ENCODE measurements at places on chromosomes 13 and 19.

DNA sequence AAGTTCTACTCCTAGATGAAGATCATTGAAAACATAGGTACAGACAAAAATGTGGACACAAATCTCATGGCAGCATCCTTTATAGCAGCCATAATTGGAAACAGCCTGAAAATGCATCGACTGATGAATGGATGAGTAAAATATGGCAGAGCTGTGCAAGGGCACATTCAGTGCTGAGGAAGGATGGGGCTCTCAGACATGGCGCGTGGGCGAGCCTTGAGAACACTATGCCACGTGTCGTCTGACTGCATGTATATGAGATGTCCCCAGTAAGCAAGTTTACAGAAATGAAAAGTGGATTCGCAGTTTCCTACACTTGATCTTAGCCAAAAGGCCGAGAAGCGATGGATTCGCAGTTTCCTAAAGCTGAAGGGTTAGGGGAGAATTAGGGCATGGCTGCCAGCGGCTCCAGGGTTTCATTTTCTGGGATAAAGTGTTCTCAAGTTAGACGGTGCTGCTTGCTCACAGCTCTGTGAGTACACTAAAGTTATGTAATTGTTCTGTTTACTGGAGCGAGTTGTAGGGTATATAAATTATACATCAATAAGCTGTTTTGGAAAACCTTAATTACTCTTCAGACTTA lies 78.0 kb downstream of the RAB20 start:
- DNase-seq, result no peak

- DNase-seq, result peak; percentile 54
These were observed 9.5 kb downstream of the ADAMTSL5 start for GRCh38 chr19:1503089-1503924.

DNA sequence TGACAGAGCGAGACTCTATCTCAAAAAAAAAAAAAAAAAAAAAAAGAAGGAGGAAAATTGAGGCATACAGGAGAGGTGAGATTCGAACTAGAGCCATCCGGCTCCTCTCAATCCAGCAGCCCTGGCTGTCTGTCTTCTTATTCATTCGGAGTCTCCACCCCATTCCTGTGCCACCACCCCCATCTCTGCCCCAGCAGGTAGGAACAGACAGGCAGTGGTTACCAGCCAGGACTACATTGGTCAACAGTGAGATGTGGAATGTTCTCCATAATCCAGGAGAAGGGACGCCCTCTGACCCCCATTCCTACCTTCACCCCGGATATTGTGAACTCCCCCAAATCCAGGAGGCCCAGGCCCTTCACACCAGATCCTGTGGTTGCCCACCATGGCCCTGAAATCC lies 6.6 kb upstream of the S1PR2 start:
- DNase-seq, result no peak

GRCh38 chr19:3192228-3192635 lies 6.5 kb downstream of the NCLN start:
- DNase-seq, result no peak

GRCh38 chr13:79986890-79987289 lies 354.0 kb downstream of the SPRY2 start:
- DNase-seq, result no peak

- DNase-seq, result no peak
These were observed 39.1 kb downstream of the F2RL3 start for GRCh38 chr19:16927883-16928282.

- DNase-seq, result no peak
These were observed 4.8 kb downstream of the CIB3 start for GRCh38 chr19:16168465-16169081.

DNA sequence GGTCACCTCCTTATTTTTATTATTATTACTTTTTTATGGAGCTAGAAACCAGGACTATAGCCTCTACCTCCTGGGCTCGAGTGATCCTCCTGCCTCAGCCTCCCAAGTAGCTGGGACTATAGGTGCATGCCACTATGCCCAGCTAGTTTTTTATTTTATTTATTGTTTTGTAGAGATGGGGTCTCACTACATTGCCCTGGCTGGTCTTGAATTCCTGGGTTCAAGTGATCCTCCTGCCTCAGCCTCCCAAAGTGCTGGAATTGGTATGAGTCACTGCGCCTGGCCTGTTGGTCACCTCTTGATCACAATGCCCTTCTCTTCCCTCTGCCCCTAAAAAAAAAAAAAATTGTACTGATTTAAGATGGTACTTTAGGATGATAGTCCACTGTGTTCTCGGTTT lies 20.4 kb downstream of the MRPS12 start:
- DNase-seq, result no peak

DNA sequence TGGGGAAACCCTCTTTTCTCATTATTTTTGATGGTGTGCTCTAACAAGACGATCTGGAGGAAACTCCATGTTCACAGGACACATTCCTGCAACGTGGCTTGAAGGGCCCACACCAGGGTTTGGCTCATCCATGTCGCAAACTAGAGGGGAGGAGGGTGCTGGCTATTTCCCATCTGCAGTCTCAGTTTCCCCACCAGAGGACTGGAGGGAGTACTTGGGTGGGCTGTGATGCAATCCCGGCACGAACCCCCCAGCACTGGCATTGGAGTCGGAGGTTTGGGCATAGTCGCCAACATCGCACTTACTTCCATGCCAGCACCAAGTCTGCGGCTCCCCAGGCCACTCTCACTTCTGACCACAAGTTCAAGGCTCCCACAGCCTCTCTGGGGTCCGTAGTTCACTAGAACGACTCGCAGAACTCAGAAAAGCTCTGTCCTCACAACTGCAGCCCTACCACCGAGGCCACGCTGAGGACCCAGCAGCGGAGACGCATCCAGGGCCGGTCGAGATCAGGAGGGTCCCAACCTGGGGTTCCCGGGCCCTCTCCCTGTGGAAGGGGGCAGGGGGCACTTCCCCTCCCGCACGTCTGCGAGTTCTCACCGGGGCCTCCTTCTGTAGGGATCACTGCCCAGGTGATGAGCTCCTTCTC lies 165.6 kb upstream of the SOX1 start:
- DNase-seq, result no peak

GRCh38 chr19:43584484-43584883 lies 8.9 kb downstream of the PINLYP start:
- no peak for DNase-seq

DNA sequence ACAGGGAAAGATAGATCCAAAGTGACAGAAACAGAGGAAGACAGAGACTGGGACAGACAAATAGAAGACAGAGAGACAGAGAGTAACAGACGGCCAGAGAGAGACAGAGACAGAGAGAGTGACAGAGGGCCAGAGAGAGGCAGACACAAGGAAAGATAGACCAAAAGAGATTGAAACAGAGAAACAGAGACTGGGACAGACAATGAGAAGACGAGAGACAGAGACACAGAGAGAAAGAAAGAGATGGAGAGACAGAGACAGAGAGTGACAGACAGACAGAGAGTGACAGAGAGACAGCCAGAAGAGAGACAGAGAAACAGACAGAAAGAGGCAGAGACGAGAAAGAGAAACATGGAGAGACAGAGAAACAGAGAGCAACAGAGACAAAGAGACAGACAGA lies 127.3 kb downstream of the UQCRFS1 start:
- DNase-seq, result no peak

- DNase-seq, result no peak
These were observed 6.6 kb downstream of the SHKBP1 start for GRCh38 chr19:40583283-40583682.

DNA sequence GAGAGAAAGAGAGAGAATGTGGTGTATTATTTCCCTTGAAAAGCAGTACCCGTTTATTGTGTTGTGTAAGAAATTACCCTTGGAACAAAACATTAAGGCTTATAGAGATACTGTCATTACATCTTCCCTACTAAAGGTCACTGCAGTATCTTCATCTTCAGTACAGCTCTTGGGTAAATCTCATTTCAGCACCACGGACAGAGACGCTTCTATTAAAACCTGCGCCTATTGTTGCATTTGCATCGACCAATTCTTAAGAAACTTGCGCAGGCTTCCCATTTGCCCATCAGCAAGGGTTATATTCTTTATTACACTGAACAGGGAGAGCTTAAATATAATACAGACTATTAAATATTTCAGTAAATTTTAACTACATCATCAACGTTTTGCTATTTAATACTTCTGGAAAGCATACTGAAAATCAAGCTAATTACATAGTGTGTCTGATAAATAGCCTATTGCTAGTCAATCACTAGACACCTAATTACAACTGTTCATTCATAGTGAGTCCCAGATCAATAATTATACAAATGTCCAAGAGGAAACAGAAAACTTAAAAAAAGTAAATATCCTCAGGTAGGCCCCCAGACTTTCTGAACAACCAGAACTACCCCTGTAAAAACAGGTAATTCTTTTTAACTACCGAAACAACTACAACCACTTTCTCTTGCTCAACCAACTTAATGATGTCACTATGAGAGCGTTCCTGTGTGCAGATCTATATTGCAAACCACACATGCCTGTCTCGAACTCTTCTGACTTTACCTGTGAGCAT lies 350.6 kb downstream of the LIG4 start:
- DNase-seq, result no peak

DNA sequence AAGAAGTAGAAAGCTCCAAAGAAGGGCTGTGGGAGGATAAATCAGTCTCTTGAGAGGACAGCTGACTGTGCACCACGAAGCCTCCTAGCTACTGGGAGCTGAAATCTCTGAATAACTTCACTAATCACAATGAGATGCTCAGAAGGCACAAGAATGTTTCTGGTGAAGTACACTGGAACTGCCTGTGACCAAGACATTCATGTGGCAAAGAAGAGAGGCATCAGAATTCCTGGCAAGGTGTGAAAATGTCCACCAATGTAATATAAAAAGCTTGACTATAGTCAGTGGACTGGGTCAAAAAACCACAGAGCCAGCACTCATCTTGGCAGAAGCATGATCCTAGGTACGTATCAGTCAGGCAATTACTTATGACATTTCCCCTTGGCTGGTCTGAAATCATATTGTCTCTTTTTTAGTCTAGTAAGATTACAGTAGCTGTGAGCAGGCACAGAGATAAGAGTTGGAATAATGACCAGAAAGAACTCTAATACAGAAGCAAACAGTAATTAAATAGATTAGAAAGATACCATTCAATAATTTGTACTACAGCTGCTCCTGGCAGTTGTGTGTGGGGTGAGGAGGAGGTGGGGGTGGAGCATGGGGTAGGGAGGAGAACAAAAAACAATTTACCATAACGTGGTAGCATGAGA lies 434.7 kb downstream of the DIAPH3 start:
- no peak for DNase-seq

DNA sequence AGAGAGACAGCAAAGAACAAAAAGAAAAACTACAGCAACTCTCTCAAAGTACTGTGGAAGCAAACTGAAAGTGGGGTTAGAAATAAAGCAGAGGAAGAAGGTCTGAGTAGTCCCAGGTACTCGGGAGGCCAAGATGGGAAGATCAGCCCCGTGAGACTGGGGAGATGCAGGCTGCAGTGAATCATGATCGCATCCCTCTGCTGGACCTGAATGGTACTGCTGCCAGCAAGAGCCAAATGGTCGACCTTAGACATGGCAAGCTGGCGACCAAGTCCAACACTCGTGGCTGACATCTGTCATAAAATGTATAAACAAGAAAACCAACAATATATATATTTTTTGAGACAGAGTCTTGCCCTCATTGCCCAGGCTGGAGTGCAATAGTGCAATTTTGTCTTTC lies 33.7 kb upstream of the ZNF724 start:
- peak; percentile 56 for DNase-seq

DNA sequence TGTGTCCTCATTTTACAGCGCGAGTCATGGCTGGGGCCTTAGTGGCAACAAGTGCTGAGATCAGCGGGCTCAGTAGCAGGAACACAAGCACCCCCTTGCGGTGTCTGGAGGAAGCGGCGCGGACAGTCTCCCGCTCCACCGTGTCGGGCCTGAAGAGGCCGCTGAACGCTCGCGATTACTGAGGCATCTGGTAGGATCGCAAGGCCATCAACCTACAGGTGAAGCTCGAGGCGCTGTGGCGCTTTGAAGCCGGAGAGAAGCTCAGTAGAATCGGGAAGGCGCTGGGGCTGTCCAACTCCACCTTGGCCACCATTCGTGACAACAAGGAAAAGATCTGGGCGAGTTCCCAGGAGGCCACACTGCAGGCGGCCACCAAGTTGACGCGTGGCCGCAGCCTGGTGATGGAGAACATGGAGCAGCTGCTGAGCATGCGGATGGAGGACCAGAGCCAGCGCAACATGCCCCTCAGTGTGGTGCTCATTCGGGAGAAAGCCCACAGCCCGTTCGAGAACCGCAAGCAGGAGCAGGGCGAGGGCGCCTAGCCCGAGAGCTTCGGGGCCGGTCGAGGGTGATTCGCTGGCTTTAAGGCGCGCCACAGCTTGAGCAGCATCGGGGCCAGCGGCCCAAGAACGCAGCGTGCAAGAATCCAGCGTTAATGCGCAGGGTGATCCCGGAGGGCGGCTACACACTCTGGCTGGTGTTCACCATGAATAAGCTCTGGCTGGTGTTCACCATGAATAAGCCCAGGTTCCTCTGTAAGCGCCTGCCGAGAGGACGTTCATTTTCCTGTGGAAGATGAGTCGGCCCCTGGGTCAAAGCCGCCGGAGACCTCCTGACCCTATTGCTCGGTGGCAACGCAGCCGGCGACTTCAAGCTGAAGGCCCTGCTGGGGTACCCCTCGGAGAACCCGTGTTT lies 8.3 kb upstream of the MZF1 start:
- peak; percentile 88 for DNase-seq

DNA sequence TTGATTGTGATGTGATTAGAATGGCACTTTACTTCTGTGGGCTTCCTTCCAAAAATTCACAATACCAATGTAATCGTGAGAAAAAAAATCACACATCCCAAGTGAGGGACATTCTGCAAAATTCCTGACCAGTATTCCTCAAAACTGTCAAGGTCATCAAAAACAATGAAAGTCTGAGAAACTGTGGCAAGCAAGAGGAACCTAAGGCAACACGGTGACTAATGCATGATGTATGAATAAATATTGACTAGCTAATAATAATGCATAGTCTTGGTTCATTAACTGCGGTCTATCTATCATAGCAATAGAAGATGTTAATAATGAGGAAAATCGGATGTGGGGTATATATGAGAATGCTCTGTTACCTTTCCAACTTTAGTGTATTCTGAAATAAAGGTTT lies 159.0 kb downstream of the RFC3 start:
- DNase-seq, result no peak

GRCh38 chr13:98910501-98910951 lies 67.3 kb downstream of the DOCK9 start:
- peak; percentile 20 for DNase-seq

GRCh38 chr19:4152241-4152998 lies 1.0 kb upstream of the CREB3L3 start:
- DNase-seq, result no peak

GRCh38 chr19:54434112-54434872 lies 14.7 kb upstream of the LENG8 start:
- no peak for DNase-seq

- DNase-seq, result no peak
These were observed 134.3 kb downstream of the KDM4B start for GRCh38 chr19:5103061-5103701.

DNA sequence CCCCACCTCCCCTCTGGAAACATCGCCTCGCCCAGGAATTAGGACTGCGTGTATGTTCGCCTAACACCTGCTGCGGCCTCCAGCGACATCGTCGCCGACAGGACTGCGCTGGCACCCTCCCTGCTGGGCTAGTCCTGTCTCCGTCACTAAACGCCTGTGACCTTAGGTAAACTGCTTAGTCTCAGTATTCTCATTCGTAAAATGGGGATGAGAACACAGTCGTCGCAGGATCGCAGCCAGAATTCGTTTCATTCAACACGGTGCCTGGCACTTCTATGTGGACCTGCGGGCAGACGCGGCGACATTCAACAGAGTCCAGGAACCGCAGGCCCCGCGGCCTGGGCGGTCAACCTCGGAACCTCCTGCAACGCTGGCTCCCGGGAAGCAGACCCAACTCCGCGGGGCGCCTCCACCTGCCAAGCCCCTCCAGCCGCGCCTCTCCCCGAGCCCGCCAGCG lies 485 bp downstream of the CRYL1 start:
- DNase-seq, result no peak

All from activated T-cell treated with anti-CD3 and anti-CD28 coated beads for 4 hours (primary cell).